ENCODE measurements at places on chromosomes 1 and 21.

GRCh38 chr21:36388096-36388495, 2.9 kb downstream of the CHAF1B start:
- DNase-seq: no peak

GRCh38 chr1:101301446-101302057, 64.7 kb downstream of the S1PR1 start:
- DNase-seq: no peak

DNA sequence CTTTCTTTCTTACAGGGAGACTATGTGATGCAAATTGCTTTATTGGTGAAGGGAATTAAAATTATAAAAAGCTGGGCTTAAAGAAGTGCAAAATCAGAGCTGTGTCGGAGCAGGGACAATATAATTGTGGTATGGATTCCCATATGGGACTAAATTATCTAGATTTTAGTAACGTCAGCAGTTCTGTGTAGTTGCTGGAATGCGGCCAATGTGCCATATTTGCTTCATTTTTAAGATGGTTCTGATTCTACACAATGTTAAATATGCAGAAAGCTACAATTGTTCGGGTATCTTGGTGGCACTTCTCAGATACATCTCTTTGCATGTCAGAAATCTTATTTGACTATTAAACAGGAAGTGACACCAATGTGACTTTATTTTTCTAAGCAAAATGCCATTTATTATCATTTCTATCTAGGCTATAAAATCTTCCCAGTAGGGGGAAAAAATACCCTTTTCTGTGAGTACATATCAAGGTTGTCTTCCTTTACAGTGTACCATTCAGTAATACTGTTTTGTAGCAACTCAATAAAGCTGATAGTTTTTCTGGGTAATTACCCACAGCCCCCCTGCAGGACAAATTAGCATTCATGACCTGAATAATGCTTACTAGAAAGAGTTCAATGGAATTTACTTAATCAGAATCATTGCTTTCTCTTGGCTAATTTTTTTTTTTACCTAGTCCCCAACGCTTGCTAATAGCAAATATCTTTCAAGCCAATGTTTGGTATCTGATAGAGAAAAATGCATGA, 288.3 kb upstream of the ADGRL2 start:
- DNase-seq: no peak

- no peak for DNase-seq
Observed at GRCh38 chr1:60952612-60953111, 129.7 kb upstream of the NFIA start.

- DNase-seq: no peak
Observed at GRCh38 chr1:119713039-119713748, 1.5 kb downstream of the PHGDH start.

- DNase-seq: no peak
Observed at GRCh38 chr1:174825806-174826205, 173.9 kb upstream of the CACYBP start.

DNA sequence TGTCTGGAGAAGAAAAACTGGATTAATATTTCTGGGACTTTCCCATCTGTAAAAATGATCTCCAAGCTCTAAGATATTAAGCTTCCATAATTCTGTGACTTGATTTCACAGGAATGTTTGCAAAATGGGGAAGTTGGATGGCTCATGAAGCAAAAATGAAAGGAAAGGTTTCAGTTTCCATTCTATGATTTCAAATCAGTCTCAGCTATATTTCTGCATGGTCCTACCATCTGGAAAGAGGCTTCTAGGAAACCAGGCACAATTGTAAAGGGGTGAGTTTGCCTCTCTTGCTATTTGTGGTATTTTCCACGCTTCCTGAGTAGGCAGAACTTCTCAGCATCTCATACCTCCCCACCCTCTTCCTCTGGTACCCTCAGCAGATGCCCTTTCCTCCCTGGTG, 22.4 kb upstream of the ACTN2 start:
- peak; percentile 9 for DNase-seq

- peak; percentile 50 for DNase-seq
Observed at GRCh38 chr1:43367026-43367903, 546 bp downstream of the ELOVL1 start.

- DNase-seq: peak; percentile 91
Observed at GRCh38 chr1:29122682-29123052, 1.0 kb downstream of the TMEM200B start.

DNA sequence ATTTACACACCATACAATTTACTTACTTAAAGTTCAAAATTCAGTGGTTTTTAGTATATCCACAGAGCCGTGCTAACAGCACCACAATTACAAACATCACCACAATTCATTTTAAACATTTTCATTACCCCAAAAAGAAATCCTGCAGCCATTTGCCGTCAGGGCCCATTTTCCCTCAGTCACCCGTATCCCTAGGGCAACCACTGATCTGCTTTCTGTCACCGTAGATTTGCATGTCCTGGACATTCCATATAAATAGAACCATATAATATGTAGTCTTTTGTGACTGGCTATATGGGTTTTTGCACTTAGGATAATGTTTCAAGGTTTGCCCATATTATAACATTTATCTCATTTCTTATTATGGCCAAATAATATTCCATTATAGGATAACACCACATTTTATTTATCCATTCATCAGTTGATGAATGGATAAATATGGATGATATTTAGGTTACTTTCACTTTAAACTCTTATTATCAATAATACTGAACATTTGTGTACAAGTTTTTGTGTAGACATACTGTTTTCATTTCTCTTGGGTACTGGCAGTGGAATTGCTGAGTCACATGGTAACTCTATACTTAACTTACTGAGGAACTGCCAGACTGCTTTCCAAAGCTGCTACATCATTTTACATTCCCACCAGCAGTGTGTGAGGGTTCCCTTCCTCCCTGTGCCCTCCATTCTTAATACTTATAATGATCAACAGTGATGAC, 68.9 kb downstream of the ST3GAL3 start:
- DNase-seq: no peak

GRCh38 chr1:209343511-209343910, 240.0 kb upstream of the CAMK1G start:
- DNase-seq: no peak

GRCh38 chr1:38030596-38031512, 15.7 kb downstream of the POU3F1 start:
- no peak for DNase-seq

DNA sequence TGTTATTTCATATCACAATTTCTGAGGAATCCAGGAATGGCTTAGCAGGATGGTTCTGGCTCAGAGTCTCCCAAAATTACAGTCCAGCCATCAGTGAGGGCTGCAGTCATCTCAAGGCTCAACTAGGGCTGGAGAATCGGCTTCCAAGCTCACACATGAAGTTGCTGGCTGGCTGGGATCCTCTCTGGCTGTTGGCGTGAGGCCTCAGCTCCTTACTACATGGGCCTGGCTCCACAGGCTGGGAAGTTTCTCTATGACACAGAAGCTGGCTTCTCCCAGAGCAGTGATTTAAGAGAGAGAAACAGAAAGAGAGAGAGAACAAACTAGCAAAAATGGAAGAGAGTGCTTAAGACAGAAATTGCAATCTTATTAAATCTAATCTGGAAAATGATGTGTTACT, 38.8 kb upstream of the RGS8 start:
- DNase-seq: no peak

GRCh38 chr1:224266915-224267856, 62.8 kb downstream of the NVL start:
- DNase-seq: no peak

GRCh38 chr1:38745476-38746401, 113.8 kb downstream of the RRAGC start:
- no peak for DNase-seq

DNA sequence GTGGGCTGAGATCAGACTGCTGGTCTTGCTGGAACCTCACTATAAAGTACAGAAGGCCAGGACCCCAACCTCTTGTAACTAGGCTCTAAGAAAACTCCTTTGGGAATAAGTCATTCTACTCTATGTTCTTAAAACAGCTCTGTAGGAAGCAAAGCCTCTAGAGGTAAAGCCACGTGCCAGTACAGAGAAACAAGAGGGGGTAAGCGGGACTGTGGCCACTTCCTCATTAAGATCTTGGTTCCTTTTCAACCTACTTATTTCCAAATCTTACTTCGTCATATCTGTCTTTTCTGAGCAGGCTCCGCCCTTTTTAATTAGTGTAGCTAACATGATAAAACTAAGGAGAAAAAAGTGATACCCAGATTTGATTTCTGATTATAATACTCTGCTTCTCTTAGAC, 3.8 kb downstream of the NCSTN start:
- no peak for DNase-seq

- no peak for DNase-seq
Observed at GRCh38 chr1:216549796-216550195, 126.5 kb upstream of the USH2A start.

GRCh38 chr1:205294175-205294917, 27.2 kb downstream of the NUAK2 start:
- peak; percentile 83 for DNase-seq

DNA sequence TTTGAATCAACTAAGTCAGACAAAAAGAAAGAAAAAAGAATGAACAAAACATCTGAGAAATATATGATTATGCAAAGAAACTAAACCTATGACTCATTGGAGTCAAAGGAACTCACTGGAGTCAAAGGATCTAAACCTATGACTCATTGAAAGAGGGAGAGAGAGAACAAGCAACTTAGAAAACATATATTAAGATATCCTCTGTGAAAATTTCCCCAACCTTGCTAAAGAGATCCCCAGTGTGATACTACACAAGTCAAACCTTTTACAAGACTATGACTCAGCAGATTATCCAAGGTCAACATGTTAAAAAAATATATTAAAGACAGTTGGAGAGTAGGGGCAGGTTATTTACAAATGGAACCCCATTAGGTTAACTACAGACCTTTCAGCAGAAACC, 1538.3 kb downstream of the NCAM2 start:
- no peak for DNase-seq

DNA sequence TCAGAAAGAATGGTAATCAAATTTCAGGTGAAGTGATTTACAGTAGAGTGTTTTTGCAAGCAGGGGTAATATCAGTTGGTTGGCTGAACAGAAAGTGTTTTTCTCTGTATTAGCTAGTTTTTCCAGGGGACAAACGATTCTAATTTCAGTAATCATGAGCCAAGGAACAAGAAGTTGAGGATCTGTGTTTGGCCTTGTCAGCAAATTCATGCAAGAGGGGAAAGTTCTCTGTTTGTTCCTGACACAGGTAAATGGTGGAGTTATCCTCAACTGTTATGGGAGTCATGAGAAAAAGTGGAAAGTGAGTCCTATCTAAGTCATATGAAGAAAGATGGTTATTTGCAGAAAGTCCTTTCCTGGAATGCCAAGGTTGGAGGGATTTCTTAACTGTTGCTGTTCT, 24.6 kb upstream of the SLC35A3 start:
- no peak for DNase-seq

DNA sequence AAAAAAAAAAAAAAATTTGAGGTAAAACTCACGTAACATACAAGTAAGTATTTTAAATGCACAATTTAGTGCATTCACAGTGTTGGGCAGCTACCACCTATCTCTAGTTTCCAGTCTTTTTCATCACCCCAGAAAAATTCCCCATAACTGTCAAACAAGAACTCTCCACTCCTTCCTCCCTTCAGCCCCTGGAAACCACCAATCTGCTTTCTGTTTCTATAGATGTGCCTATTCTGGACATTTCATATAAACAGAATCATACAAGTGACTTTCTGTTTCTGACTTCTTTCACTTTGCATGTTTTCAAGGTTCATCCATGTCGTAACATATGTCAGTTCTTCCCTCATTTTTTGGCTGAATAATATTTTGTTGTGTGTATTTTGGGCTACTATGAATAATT, 24.9 kb upstream of the ETS2 start:
- no peak for DNase-seq

DNA sequence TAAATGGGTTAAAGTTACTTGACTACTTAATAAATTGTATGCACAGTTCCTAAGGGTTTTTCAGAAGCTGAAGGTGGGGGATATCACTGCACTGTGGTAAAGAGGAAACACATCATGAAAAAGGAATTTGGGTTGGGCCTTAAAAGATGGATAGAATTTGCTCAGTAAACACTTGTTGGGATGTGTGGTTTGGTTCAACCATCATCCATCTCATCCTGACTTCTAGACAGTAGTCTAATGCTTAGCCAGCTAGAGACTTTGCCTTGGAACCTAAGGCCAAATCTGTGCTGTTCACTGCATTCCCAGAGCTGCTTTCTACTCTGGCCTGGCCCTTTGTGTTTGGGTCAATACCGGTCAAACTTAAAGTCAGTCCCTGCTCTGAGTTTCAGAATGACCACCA, 30.6 kb downstream of the LY9 start:
- DNase-seq: no peak

DNA sequence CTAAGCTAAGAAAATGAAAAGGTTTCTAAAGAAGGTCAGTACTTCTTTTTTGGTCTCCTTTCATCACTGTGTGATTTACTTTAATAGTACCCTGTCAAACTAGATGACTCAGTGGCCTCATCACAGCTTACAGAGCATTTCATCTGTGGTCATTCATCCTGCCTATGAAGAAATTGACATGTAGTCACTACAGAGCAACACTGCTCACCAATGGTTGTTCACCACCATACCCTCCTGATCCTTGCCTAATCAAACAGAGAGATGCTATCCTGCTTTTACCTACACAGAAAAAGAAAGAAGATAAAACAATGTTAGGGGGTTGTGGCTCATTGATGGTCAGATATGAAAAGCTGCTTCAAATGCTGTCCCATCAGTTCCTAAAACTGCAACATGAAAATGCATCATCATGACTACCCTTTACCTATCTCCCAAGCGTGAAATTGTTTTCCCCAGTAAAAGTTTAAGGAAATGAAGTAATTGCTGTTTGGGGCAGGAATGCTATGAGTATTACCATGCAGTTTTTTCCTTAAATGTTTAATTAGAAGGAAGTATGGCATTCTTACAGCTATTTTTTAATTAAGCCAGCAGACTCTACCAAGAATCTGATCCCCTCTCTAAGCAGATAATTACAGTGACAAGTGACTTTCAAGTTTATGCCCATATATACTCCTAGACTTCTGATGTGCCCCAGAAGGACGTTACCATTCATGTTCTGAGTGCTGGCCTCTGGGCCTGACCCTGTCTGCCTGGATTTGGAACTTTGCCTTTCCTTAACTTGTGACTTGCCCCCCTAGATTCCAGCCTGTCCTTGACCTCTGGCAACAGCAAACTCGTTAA, 46.1 kb upstream of the FBXO28 start:
- peak; percentile 31 for DNase-seq

DNA sequence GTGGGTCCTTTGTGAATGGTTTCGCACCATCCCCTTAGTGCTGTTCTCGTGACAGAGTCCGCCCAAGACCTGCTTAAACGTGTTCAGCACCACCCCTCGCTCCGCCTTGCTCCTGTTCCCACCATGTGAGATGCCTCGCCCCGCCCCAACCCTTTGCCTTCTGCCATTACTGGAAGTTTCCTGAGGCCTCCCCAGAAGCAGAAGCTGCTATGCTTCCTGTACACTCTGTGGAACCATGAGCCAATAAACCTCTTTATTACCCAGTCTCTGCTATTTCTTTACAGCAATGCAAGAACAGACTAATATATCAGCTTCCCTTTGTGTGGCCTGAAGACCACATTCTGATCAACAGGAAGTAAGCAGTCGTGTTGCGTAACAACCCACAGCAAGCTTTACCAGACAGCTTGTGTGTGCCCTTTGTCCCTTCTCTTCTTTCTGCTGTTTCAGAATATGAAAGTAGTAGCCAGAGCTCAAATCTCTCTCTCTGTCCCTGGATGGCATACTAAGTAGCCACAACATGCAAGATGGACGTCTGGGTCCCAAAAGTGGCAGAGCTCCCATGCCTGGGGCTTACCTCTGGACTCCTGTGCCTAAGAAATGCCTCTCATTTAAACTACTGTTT, 14.1 kb downstream of the HENMT1 start:
- peak; percentile 44 for DNase-seq
